ENCODE measurements at places on chromosomes 2 and 18.

DNA sequence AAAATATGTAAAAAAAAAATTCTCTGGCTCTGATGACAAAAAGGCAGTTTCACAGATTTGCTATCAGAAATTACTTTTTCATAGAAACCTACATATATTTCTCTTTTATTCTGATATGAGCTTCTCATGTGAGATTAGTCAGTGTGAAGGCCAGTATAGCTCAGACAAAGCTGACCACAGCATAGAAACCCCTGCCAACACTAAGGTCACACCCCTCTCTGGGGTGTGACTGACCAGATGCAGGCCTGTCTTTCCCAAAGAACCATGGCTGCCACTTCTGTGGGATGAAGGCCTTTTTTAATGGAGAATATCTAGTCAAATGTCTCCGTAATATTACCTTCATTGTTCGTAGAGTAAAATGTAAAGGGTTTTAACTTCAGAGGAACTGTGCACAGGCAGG is 330.3 kb upstream of the KCNJ3 start:
- no peak for DNase-seq

- DNase-seq, result no peak
These were observed 884.8 kb downstream of the TRIB2 start for GRCh38 chr2:13601506-13601905.

GRCh38 chr2:144328938-144329337 is 191.0 kb downstream of the ZEB2 start:
- no peak for DNase-seq

- DNase-seq, result peak; percentile 58
These were observed 1.2 kb downstream of the GLS start for GRCh38 chr2:190881598-190882410.

DNA sequence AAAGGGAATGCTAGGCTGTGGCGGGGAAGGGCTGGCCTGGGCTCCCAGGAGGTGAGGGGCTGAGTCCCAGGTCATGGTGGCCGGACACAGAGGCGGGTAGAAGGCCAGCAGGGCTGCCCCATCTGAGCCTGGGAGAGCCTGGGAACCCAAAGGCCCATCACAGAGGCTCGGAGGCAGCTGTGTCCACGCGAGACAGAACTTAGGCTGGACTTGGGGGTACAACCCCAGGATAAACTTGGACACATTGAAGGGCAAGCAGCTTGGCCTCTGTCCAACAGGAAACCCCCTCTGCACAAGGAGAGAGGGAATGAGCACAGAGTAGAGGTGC is 95.9 kb downstream of the ZFP36L2 start:
- no peak for DNase-seq

GRCh38 chr2:128450211-128451024 is 131.8 kb upstream of the HS6ST1 start:
- DNase-seq, result no peak

DNA sequence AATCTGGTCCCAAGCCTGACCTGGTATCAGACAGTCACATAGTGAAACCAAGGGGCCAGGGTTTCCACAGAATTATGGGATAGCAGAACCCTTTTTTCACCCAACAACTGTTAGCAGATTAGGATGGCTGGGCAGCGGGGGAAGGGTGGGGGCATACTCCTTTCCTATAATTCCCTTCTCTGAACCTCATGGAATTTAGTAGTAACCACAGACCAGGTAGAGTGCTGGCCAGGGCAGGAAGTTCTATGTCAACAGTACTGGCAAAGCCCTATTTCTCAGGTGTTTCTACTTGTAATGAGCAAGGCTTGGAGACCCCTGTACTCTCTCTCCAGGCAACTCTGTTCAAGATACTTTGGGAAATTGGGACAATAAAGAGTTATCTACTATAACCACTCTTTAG is 174.6 kb downstream of the THADA start:
- no peak for DNase-seq

DNA sequence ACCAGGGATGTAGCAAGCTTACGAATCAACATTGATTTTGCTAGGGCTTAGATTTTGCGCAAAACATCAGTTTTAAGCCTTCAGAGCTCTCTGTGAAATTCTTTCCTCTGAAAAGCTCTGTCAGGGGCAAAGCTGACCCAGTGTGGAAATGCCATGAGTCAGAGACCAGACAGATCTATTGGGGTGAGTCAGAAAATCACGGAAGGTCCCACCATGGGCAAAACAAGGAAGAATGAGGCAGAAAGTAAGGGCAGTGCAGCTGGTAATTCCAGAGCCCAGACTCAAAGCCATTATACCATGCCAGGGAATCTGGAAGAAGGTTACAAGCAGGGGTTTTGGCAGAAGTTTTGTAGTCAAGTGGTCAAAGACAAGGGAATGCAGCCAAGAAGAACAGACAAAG is 256.6 kb upstream of the CTAGE1 start:
- DNase-seq, result no peak

DNA sequence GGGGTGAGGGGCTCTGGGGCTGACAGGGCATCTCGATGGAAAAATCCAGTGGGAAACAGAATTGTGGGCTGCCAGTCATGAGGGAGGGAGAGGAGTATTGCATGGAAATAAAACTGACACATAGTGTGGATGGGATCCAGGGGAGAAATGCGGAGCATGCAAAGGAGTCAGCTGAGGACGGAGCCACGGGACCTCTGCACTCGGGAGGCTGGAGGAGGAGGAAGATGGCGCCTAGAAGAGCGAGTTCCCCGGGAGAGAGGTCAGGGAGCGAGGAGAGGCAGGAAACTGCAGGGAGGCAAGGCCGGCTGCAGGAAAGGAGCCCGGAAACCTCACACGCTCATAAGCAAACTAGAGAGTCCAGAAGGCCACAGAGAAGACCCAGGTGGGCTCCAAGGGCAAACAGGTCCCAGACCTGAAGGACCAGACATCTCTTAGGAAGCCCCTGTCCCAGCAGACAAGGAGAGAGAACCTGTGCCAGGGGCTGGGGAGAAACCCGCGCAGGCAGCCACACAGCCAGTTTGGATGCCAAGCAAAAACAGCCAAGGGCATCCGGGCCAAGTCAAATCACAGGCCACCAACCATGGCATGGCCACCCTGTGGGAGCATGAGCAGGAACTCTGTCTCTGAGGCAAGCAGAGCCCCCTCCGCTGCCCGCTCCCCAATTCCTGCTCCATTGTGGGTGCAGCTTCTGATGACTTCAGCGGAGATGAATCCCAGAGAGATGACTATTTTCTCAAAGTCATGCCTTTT is 218.8 kb upstream of the ID2 start:
- no peak for DNase-seq

GRCh38 chr2:213934560-213934959 is 476.3 kb upstream of the VWC2L start:
- DNase-seq, result no peak

GRCh38 chr2:26000561-26001082 is 18.3 kb upstream of the KIF3C start:
- no peak for DNase-seq

GRCh38 chr2:143429932-143430679 is 300.9 kb downstream of the ARHGAP15 start:
- no peak for DNase-seq

- no peak for DNase-seq
These were observed 212.7 kb downstream of the PLCL1 start for GRCh38 chr2:198017068-198017467.

- DNase-seq, result no peak
These were observed 7.8 kb upstream of the GAL3ST2 start for GRCh38 chr2:241768850-241769249.

- DNase-seq, result peak; percentile 30
These were observed 1.0 kb downstream of the IRS1 start for GRCh38 chr2:226798422-226799210.

GRCh38 chr2:221434142-221434541 is 138.0 kb downstream of the EPHA4 start:
- no peak for DNase-seq

DNA sequence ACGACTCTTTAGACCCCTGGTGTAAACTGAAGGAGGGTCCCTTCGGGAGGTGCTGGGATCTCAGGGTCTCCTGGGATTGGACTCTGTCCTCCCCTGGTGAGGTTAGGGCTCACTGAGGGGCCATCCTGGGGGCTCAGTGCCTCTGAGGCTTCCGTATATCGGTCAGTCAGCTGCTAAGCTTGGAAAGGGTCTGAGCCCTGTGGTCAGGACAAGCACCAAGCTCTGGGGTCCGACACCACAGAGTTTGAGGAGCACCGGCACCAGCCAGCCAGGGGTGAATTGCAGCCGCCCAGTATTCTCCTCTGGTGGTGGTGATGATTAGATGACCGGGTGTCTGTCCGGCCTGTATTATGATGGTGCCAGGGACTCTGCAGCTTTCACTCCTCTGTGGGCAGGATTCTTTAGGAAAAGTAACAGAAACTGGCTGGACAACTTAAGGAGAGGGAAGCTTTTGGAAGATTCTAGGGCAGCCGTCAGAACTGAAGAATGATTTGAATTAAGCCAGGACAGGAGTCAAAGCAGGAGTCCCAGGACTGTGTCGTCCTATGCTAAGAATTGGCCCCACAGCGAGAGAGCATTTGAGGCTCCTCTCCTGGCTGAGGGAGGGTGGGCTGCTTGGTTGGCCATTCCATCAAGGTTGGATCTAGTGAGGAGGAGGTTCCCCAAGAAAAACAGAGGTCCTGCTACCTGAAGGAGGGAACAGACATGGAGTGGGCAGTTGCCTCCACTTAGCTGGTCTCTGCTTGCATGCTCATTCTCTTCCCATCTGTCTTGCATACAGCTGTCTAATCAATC is 158.6 kb upstream of the HS6ST1 start:
- no peak for DNase-seq

DNA sequence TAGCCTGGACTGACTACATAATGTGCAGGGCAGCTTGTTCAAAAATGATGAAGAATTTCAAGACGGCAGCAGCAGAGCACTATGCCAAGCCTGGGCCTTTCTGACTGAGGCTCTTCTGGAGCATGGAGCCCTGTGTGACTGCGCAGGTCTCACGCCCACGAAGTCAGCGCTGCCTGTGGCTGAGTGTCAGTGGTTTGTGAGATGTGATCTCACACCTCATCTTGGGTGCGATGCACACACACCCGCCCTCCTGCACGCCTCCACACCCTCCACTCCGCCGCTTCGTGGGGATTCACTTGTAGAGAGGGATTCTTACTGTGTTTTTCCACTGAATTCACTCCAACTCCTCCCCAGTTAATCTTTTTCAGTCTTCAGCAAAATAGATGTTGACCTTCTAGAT is 103.9 kb downstream of the VIT start:
- peak; percentile 47 for DNase-seq

DNA sequence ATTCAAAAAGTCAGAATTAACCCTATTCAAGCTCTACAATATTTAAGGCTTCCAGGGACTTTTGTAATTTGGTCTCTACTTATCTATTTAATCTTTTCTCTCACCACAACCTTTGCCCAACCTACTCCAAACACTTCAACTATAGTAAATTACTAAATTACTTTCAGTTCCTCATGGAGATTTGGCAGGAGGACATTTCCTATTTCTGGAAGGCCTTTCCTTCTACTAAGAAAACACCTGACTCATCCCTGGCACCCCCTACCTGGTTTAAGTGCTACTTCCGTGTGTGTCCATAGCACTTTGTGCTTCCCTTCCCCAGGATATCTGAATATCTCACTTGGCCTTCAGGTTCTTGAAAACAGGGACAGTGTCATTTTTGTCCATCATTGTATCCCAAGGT is 96.3 kb downstream of the UPP2 start:
- no peak for DNase-seq

- DNase-seq, result peak; percentile 89
These were observed 10.5 kb downstream of the OSR1 start for GRCh38 chr2:19347619-19348562.

- DNase-seq, result no peak
These were observed 759.6 kb upstream of the NRXN1 start for GRCh38 chr2:51791496-51791895.

- DNase-seq, result no peak
These were observed 32.5 kb downstream of the RNF152 start for GRCh38 chr18:61860302-61860701.

DNA sequence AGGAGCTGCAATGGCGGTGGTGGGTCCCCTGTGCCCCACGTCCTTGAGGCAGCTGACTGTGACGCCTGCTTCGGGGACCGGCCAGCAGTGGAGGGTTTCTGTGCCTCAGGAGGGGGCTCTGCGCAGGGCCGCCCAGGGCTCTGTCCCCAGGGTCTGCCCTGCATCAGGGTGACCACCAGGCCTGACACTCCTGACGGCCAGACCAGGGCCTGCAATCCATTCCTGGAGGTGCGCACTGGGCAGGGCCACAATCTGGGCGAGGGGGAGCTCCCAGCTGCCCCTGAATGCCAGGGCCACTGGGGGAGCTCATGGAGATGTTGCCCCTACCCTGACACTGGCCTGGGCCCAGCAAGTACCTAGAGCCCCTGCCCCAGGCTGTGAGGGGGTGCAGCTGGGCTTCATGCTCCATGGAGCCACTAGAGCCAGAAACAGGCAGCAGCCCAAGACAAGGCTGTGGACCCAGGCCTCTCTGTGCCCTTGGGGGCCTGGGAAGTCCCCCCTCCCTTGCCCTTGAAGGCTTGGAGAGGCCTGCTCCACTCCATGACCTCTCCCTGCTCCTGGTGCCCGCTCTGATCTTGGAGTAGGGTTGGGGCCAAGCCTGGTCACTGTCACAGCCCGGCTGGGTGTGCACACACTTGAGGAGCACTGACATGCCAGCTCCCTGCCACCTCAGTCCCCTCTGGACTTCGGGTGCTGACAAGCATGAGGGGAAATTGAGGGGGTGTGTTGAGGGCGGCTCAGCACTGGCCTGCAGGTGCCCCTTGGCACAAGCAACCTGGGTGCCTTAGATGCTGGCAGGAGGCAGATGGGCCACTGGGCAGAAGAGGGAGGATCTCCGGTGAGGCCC is 55.9 kb downstream of the LDAH start:
- no peak for DNase-seq

- no peak for DNase-seq
These were observed 55.5 kb downstream of the MTHFD2 start for GRCh38 chr2:74253971-74254310.

DNA sequence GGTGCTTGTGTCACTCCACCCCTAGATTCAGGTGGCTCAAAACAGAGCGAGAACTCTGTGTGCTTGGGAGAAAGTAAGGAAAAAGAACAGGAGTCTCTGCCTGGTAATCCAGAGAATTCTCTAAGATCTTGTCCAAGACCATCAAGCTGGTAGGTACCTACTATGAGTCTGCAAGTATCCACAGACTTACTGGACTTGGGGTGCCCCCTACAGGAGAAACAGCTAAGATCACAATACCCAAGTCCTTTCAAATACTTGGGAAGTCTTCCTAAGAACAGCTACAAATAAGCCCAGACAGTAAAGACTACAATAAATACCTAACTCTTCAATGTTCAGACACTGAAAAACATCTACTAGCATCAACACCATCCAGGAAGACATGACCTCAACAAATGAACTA is 1143.6 kb upstream of the ACVR2A start:
- DNase-seq, result no peak

GRCh38 chr2:46831051-46831868 is 84.3 kb downstream of the MCFD2 start:
- DNase-seq, result no peak

GRCh38 chr18:23661735-23662308 is 889 bp downstream of the ANKRD29 start:
- no peak for DNase-seq

GRCh38 chr2:101369100-101369499 is 18.2 kb downstream of the CREG2 start:
- DNase-seq, result no peak

Measured in stimulated activated CD8-positive, alpha-beta memory T cell treated with anti-CD3 and anti-CD28 coated beads, Interleukin-4, amount 100 ng/mL, for 24 hours (primary cell).